ENCODE measurements at places on chromosomes 12 and 14.

GRCh38 chr14:32817780-32818179, 120.9 kb upstream of the NPAS3 start:
- DNase-seq: no peak

GRCh38 chr12:51954561-51955361, 3.3 kb downstream of the ACVR1B start:
- no peak for DNase-seq

DNA sequence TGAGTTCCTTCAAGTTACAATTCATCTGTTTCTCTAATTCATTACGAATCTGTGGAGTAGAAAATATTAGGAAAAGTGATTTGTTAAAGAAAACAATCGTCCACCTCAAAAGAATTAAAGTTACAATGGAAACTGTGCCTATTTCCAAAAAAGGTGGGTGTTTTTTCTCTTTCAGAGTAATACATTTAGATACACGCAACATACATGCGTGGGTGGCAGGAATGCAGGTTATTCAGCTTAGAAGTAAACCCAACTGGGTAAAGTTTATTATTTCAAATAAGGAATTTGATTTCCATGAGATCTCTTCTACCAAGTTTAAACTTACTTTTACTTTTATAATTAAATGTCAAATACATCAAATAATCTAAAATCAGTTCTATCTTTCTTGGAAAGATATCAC, 52.2 kb downstream of the SSH1 start:
- no peak for DNase-seq

GRCh38 chr12:76313299-76313698, 34.9 kb downstream of the BBS10 start:
- DNase-seq: no peak

GRCh38 chr14:90405755-90406154, 8.9 kb downstream of the CALM1 start:
- no peak for DNase-seq

DNA sequence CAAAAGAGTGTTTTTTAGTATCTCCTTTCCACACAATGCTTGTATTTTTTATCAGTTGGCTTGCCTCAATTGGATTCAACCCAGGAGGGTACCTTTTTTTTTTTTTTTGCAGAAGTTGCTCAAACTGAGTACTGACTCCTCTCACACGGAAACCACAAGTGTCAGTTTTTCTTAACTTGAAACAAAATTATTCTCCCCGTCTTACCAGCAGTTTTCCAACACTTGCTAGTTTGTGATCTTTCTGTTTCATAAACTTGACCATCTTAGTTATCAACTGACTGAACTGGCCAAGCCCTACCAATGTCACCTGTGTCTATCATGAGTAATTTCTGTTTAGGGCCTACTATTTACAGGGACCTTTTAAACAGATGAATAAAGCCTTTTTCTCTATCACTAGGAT, 34.1 kb upstream of the ITPR2 start:
- DNase-seq: no peak

- no peak for DNase-seq
Measured at GRCh38 chr12:39003541-39004155, 98.3 kb upstream of the CPNE8 start.

GRCh38 chr12:22458298-22458937, 85.9 kb downstream of the C2CD5 start:
- DNase-seq: no peak

GRCh38 chr14:84029720-84030119, 1500.2 kb upstream of the FLRT2 start:
- no peak for DNase-seq

DNA sequence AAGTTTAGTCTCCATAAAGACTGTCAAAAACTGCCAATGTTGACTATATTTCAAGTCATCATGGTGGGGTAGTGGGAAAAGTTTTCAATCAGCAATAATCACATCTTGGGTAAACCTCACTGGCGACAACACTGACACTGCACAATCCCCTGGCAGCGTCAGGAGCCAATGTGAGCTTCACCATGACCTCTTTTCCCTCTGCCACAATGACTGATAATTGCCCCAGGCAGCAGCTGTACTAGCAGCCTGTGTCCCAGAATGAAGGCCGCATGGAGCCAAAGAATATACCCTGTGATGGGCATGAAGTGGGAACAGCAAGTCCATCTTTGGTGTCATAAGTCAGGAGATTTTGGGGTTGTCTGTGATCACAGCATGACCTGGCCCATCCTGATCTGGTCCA, 5.3 kb downstream of the MMAB start:
- no peak for DNase-seq

GRCh38 chr12:92503971-92504593, 198.7 kb upstream of the PLEKHG7 start:
- no peak for DNase-seq

DNA sequence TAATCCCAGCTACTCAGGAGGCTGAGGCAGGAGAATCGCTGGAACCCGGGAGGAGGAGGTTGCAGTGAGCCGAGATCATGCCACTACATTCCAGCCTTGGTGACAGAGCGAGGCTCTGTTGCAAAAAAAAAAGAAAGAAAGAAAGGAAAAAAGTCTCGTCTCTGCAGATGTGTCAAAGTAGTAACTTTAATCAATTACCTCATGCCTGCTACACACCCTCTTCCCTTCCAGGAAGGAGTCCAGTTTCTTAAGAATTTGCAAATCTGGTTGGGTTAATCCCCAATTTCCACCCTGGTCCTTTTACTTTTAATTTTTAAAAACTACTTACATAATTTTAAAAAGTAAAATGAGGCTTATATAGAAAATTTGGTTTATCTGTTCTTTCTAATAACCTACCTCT, 234.5 kb upstream of the KITLG start:
- DNase-seq: no peak

Data from fibroblast of skin of scalp (primary cell).